Memory B cell (primary cell): ENCODE measurements at places on chromosomes 7 and 10.

DNA sequence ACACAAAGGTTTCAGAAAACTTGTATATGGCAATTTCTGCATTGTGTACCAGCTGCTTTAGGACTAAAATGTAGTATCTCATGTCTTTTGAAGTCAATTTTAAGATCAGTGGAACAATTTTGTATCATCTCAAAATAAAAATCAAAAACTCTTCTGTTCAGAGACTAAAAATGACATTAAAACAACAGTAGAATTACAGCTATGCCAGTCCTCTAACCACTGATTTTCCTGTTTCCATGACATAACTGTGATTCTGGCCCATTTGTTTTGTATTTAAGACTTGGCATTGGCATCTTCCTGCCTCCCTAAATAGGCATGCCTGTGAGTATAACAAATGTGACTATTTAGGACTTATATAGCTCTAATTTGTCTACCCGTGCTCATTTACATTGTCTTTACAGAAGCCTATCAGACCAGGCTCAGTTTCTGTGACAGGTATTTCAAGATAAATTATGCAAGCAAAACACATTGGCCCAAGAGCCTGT is 29.1 kb upstream of the VPS41 start:
- H3K4me3 ChIP-seq, result no peak overlapping the region
- no peaks in the 10 kb centered on the region for H3K4me1 ChIP-seq
- no peak overlapping the region for H3K27ac ChIP-seq
- DNase-seq, result no peak

DNA sequence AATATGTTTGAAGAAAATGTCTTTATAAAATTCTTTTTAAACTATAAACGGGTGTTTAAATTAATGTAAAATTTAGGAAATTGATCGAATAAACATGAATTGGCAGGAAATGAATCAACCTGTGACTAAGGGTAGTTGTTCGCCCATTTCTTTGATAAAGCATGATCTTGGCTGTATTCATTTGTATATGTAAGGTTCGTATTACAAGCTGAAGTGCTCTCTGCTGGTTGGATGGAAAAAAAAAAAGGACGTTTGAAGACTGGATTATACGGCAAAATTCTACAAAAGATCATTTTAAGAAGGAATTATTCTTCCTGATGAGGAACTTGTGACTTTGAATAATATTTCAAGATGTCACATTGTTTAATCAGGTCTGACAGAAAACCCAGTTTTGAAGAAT is 185.4 kb upstream of the ANK3 start:
- H3K27ac ChIP-seq, result no peak overlapping the region
- H3K4me1 ChIP-seq, result peaks cover 25% of the 10 kb centered on the region
- H3K27me3 ChIP-seq, result no peaks in the 10 kb centered on the region
- DNase-seq, result no peak
- H3K4me3 ChIP-seq, result no peak overlapping the region
- H3K36me3 ChIP-seq, result peaks cover 16% of the 10 kb centered on the region

DNA sequence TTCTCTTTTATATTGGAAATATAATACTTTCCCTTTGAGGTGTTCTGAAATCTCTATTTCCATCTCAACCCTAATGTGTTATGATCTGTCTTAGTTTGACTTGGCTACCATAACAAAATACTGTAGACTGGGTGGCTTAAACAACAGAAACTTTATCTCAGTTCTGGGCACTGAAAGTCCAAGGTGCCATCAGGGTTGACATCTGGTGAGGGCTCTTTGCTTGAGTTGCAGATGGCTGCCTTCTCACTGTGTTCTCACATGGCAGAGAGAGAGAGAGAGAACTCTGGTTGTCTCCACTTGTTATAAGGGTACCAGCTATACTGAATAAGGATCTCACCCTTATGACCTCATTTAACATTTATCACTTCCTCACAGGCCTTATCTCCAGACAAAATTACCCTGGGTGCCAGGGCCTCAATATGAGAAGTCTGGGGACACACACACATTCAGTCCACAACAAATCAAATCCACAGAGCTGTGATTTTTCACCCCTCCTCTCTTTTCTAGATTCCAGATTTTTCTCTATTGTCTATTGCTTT is 104.5 kb downstream of the SRI start:
- H3K4me1 ChIP-seq, result no peaks in the 10 kb centered on the region
- no peaks in the 10 kb centered on the region for H3K27me3 ChIP-seq
- no peak for DNase-seq
- peaks cover 2% of the 10 kb centered on the region for H3K36me3 ChIP-seq

DNA sequence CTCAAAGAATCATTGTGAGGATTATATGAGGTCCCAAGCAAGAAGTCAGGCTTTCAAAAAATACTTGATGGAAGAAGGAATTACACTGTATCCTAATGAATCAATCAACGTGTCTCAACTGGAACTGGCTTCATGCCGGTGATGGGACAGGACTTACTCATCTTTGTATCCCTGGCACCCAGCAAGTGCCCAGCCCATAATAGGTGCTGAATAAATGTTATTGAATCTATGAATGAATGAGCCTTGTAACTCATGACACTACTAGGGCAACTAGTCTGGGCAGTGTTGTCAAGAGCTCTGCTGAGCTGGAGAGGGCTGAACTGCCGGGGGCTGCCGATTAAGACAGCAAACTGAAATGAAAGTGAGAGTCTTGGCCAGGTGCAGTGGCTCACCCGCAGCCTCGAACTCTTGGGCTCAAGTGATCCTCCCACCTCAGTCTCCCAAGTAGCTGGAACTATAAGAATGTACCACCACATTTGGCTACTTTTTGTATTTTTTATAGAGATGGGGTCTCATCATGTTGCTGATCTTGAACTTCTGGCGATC is 87.2 kb upstream of the KIF5B start:
- H3K4me1 ChIP-seq, result no peaks in the 10 kb centered on the region
- H3K4me3 ChIP-seq, result no peak overlapping the region
- no peak for DNase-seq
- H3K36me3 ChIP-seq, result no peaks in the 10 kb centered on the region
- H3K27ac ChIP-seq, result no peak overlapping the region

GRCh38 chr7:157905651-157906461 is 569.1 kb downstream of the DNAJB6 start:
- DNase-seq, result no peak
- no peak overlapping the region for H3K4me3 ChIP-seq
- no peaks in the 10 kb centered on the region for H3K36me3 ChIP-seq
- H3K27me3 ChIP-seq, result no peaks in the 10 kb centered on the region

GRCh38 chr7:156545979-156546378 is 94.6 kb upstream of the RNF32 start:
- H3K27ac ChIP-seq, result no peak overlapping the region
- H3K4me3 ChIP-seq, result no peak overlapping the region
- H3K27me3 ChIP-seq, result peaks cover 6% of the 10 kb centered on the region
- DNase-seq, result no peak

- H3K4me1 ChIP-seq, result peaks cover 4% of the 10 kb centered on the region
- no peaks in the 10 kb centered on the region for H3K36me3 ChIP-seq
- H3K4me3 ChIP-seq, result no peak overlapping the region
- no peak overlapping the region for H3K27ac ChIP-seq
These were observed 64.5 kb upstream of the ZMIZ1 start for GRCh38 chr10:79004311-79004710.
